ENCODE measurements at places on chromosomes 2 and 18.

GRCh38 chr2:217512259-217512658 lies 490.5 kb downstream of the TNS1 start:
- DNase-seq, result no peak

- DNase-seq, result no peak
These were observed 12.8 kb downstream of the CYB5A start for GRCh38 chr18:74278983-74279382.

DNA sequence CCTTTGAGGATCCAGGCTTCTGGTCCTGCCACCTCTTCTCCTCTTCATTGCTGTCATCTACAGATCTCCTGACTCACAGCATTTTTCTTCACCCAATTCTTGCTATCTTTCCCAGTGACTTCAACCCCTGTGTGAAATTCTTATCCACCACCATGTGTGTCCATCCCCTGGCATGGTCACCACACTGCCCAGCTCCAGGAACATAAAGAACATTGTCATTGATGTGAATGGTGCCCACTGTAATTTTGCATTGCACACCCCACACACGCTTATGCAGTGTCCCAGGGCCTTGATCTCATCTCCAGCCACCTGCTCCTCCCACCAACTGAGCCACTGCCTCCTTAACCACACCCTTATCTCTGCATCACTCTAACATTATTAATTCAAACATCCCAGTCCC lies 85.3 kb downstream of the C1D start:
- no peak for DNase-seq

DNA sequence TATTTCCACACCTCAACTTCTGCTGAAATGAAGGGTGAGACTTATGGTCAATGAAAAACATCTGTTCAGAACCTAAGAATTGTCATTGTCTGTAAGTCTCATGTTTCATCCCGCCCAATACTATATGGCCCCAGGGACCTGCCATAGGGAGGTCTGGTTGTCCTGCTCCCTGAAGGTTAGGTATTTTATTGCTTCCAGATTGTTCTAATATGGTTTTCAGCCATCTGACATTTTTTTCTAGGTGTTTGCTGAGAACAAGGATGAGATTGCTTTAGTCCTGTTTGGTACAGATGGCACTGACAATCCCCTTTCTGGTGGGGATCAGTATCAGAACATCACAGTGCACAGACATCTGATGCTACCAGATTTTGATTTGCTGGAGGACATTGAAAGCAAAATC lies 7.3 kb downstream of the XRCC5 start:
- DNase-seq, result no peak

DNA sequence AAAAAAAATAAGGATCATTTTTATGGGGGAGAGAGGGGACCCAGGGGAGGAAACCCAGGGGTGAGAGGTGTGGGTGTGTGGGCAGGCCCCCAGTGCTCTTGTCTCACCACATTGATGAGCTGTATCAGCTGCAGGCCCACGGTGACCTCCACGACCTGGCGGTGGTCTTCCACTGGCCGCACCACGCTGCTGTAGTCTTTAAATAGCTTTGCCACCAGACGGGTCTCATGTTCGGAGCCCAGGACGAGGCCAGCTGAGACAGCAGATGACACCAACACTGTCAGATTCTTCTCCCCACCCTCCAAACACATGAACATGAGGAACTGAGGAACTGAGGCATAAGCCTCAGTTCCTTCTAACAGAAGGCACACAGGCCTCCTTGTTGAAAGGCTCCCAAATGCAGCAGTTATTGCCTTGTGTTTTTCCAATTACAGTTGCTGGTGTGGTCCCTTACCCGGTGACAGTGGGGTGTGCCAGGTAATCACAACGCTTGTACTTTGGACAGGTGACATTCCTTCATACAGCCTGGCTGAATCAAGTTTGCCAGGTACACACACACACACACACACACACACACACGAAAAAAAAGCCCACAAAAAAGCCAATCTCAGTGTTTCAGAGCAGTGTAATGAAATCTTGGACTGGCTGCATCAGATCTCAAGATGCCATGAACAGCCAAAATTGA lies 4.7 kb downstream of the CHRNA1 start:
- DNase-seq, result no peak

DNA sequence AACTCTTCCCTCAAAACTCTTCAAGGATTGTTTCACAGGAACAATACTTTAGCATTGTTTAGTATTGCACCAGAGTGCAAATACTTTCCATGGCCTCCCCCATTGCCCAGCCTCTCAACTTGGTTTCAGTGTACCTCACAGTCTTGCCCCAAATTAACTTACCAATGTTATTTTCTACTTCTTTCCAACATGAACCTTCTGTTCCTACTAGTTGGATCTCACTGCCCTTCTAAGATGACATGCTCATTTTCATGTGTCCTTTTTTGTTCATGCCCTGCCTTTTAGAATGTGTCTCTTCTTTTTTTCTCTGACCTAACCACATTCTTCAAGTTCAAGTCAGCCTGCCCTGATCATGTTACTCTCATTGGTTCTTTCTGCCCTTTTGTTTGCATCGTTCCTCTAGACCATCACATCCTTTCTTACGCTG lies 4.1 kb downstream of the SPATS2L start:
- no peak for DNase-seq

DNA sequence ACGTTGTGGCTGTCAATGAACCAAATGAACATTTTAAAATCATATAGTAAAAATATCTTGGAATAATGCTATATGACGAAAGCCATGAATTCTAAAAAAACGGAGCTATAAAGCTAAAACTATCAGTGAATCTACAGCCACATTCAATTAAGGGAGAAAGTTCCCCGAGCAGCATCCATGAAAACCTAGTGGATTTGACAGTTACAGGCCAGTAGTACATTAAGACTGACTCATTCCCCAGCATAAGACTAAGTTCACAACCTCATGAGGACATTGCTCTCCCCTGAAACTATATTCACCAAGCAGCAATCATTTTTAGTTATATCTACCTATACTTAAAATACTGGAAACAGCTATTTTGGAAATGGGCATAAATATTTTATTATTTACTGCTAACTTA lies 36.6 kb downstream of the KIDINS220 start:
- no peak for DNase-seq

GRCh38 chr2:242056026-242056425 lies 186.5 kb downstream of the RTP5 start:
- no peak for DNase-seq

DNA sequence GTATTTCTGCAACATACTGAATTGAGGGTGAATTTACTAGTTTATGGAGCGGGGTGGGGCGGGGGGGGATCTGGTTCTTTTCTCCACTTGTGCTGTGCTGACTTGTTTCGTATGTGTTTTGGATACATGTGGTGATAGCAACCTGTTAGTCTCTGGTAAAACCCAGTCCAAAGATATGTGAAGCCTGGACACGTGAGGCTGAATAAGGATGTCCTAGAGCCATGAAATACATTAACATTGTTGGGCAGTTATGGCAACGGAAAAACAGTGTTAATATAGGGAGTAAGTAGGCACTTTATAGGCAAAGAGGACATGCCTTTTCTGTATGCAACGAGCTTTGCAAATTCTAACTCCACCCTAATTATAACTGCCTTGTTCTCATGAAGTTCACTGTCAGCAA lies 42.1 kb upstream of the NEMP2 start:
- DNase-seq, result no peak

GRCh38 chr18:7958897-7959146 lies 391.7 kb downstream of the PTPRM start:
- no peak for DNase-seq

- no peak for DNase-seq
These were observed 112.6 kb upstream of the PXDN start for GRCh38 chr2:1856922-1857321.

GRCh38 chr2:234135750-234136221 lies 85.3 kb downstream of the SPP2 start:
- no peak for DNase-seq

GRCh38 chr2:100853909-100854810 lies 34.2 kb downstream of the NPAS2 start:
- DNase-seq, result no peak

DNA sequence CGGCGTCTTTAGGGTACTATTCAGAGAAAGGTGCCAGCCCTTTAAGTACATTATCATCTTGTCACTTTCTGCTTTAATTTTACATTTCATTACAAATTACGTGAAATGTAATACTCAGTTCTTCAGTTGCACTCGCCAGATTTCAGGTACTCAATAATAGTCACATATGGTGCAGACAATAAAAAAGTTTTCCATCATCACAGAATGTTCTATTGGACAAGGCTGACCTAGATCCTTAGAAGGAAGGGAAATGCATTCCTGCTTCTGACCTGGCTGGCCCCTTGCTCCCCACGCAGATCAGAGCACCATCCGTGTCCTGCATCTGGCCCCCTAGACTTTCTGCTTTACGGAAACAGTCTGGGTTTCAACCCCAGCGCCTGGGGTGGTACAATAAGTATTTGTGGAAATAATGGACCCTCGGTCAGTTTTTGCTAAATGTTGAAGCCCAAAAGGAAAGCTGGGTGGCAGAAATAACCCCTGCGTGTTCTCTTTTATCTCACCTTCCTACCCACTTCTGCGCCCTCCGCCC lies 681 bp upstream of the C2orf72 start:
- no peak for DNase-seq

DNA sequence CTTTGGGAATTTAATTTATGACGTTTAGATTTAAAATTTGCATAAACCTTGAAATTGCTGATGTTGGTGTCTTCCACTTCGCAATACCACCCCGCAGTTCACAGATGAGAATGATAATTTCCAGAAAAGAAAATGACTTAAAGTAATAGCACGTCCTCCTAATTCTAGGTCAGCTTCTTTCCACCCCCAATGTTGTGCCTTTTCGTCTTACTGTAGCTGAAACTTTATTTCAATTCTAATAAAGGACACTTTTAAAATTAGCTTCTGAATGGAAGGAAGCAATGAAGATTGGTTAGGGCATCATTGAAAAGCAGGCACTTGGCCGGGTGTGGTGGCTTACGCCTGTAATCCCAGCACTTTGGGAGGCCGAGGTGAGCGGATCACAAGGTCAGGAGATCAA lies 107.4 kb downstream of the MYCN start:
- DNase-seq, result no peak

- no peak for DNase-seq
These were observed 3.3 kb downstream of the KLHL30 start for GRCh38 chr2:238141541-238142318.

DNA sequence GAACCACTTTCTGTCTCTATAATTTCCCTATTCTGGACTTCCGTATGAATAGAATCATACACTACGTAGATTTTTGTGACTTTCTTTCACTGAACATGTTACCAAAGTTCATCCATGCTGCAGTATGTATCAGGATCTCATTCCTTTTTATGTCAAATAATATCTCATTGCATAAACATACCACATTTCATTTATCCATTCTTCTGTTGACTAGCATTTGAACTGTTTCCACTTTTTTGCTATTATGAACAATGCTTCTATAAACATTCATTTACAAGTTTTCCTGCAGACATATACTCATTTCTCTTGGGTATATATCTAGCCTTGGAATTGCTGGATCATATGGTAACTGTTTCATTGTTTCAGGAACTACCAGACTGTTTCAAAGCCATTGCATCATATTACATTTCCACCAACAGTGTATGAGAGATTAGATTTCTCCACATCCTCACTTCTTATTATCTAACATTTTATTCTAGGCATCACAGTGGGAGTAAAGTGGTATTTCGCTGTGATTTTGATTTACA lies 186.2 kb downstream of the DYM start:
- no peak for DNase-seq

DNA sequence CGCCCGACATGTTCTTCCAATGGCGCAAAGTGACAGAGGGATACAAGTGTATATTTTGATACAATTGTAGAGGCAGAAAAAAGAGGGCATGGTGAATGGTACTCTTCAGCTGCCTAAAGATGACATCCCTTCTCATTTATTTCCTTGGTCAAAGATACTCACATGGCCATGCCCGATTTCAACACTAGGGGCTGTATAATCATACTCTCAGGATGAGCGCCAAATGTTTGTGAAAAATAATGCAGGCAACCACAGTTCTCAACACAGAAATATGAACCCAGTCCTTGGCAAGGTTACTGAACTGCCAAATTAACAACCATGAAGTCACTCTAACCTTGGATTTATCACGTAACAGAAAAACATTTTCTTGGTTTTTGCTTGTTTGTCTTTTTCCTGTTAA lies 204.4 kb downstream of the CCDC102B start:
- DNase-seq, result no peak

DNA sequence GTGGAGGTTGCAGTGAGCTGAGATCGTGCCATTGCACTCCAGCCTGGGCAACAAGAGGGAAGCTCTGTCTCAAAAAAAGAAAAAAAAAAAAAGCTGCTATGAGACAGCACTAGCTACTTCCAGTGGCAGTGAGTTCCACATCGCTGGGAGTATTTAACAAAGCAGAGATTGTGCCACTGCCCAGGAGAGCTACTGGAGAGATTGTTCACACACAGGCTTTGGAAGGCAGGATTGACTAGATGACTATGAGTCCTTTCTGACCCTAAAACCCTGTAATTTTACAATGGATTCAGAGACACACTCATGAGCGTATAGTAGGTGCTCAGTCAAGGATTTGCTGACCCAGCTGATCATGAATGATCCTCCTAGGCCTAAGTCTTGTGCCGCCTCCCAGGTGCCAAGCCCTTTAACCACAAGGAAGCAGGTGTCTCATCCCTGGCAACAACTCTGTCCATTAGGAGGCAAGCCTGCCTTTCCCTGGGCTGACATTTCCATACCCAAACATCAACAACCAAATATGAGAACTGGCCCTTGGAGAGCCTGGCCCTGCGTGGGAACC lies 45.0 kb upstream of the ODC1 start:
- DNase-seq, result no peak

GRCh38 chr2:172968061-172968469 lies 107.6 kb upstream of the MAP3K20 start:
- DNase-seq, result no peak

DNA sequence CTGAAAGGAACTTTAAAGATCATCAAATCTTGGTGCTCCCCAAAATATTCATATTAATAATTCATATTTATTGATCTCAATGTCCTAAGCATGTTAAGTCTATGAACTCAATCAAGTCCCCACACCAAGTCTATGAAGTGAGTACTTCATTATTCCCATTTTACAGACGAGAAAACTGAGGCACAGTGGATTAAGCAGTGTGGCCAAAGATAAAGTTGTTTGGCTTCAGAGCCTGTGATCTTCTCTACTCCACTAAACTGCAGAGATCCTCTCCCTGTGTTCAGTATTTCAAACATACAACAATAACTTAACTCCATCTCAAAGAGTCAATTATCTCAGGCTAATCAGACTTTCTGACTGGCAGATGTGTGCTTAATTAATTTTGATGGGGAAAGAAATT lies 29.8 kb downstream of the KCNK3 start:
- DNase-seq, result no peak

- no peak for DNase-seq
These were observed 702 bp downstream of the OLA1 start for GRCh38 chr2:174247474-174248186.
